Renal cortical epithelial cell (primary cell): ENCODE measurements at places on chromosomes 3 and 15. TPM values are rescaled to one million over a fixed set of nuclear protein-coding genes. Genes with fewer than 3 reads are reported as not detected.
A peak's percentile ranks its signal among the peaks of the same experiment; 100 is the strongest.

DNA sequence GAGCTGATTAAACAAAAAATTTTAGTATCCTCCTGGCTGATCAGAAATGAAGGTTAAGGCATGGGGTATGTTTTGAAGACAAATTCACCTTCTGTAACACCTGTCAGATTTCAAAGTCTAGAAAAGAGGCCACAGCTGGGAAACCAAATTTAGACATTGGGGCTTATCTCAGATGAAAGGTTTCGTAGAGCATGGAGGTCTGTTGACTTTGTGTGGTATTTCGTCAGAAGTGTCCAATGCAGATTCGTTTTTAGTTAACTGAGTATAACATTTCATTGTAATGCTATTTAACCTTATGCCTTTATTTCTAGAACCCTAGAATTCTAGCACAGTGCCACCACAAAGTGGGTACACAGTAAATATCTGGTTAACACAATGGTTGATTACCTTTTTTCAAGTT lies 61.7 kb downstream of the FNDC3B start:
- no peak for DNase-seq

Gene CHL1
- total RNA-seq, result 1.0 and 8.6 TPM in 2 replicates

- peak; percentile 84 for DNase-seq
These were observed 75.2 kb downstream of the APBA2 start for GRCh38 chr15:28960979-28961378.

DNA sequence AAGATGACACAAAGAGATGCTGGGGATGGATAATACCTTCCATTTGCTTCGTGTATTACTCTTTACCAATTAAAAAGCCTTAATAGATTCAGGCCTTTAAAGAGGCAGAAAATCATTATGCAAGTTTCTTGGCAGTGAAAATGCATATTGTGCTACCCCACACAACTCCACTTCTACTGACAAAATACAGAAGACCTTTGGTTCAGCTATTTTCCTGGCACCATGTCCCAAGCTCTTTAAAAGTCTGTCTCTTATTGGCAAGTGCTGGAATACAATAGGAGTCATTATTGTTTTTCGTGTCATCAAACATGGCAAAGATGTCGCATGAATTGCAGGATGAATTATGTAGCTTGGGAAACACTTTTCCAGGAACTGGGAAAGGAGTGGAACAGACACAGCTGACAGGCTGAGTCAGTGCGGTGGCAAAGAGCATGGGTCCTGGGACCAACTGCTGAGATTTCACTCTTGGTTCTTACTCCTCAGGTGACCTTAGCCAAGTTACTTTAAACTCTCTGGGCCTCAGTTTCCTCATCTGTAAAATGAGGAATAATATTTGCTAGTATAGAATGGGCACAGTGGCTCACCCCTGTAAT lies 5.5 kb upstream of the TSPAN3 start:
- DNase-seq, result no peak

GRCh38 chr15:75843678-75844581 lies 683 bp downstream of the UBE2Q2 start:
- DNase-seq, result no peak

DNA sequence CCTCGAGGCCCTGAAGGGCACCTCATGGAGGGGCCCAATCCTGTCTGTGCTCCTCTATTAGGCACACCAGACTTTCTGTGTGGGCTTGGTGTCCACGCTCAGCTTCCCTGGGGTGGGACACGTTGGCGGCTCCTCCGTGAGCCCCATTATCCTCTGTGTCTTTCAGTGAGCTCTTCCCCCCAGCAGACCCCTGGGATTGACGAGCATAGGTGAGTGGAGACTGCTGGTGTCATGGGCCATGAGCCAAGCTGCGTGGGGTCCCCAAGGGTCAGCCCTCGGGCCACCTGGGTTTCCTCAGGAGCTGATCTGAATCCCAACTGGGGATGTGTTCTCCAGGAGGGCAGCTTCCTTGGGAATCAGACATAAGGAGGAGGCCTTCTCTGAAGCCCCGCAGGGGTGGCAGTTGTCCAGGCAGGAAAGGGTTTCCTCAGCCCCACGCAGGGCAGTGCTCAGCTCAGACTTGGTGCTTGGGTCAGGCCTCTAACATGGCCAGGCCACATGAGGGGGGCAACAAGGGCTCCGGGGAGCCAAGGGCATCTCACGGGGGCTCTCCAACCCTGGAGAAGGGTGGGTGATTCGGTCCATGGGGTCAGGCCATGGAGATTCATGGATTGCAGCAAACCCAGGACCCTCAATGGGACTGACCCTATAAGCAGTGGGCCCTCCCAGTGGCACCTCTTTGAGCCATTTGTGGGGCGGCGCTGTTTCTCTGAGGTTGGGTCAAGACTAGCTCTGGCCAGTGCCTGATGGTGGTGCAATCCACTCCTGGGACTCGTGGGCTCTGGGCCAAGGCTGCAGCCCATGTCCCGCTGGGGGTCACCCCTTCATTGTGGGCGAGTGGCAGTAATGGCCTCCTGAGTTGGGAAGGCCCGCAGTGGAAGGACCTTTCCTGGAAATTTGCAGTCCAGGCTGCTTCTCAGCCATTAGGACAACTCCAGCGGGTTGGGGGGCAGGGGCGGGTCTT lies 222.5 kb downstream of the SNRPN start:
- no peak for DNase-seq
